ENCODE measurements at places on chromosomes 5 and 9.

- no peak for DNase-seq
Observed at GRCh38 chr5:108398964-108399363, 17.1 kb upstream of the FBXL17 start.

DNA sequence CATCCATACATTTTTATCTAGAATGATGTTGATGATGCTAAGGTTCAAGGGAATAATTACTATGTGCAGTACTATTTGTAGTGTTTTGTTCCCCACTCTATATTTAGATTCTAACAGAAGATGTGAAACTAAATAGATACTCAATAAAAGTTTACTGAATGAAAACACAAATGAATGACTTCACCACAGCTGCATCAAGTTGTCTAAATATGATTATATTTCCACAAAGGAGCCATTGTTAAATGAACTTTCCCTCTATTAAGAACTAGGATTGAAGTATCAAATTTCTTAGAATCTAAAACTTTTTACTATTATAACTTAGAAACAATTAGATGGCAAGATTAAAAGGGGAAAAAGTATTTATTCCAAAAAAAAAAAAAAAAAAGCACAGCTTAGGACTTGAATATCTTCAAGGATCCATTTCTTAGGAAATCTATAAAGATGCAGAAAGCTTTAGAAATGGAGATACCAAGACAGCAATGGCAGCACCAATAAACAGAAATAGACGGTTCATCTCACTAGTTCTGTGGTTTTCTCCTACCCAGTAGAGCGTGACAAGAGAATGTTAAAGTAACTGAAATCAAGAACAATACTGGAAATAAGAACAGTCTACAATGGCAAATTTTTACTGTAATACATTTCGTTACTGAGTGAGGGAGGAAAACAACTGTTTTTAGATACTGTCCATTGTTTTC is 347.6 kb downstream of the EBF1 start:
- no peak for DNase-seq

GRCh38 chr9:137009938-137010732 is 13.8 kb upstream of the CLIC3 start:
- no peak for DNase-seq

DNA sequence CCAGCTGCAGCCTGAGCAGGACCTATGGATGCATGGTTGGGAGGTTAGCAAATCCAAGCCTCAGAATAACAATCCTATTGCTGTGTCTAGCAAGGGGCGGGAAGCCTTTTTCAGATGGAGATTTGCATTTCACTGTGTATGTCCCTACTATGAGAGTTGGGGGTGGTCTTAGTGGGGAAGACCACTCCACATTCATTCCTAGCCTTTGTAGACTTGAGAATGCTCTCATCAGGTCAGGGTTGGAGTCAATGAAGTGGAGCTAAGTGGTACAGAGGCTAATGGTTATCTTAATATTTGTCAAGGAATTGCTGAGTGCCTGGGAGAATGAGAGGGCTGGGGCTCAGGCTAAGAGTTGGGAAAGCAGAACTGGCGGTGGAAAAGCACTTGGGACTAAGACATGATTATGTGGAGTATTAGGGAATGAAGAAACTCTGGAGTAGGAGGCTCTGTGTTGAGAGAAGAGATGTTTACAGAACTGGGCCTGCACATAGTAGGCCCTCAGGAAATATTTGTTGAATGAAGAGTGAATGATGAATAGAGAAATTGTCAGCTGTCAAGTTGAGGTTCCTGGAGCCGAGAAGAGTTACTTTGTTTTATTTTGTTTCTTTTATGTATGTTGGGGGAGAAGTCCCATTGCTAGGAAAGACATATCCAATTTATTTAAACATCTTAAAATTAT is 175.5 kb upstream of the SPRY4 start:
- DNase-seq, result no peak

GRCh38 chr9:101443364-101443771 is 7.8 kb upstream of the ALDOB start:
- DNase-seq, result no peak

DNA sequence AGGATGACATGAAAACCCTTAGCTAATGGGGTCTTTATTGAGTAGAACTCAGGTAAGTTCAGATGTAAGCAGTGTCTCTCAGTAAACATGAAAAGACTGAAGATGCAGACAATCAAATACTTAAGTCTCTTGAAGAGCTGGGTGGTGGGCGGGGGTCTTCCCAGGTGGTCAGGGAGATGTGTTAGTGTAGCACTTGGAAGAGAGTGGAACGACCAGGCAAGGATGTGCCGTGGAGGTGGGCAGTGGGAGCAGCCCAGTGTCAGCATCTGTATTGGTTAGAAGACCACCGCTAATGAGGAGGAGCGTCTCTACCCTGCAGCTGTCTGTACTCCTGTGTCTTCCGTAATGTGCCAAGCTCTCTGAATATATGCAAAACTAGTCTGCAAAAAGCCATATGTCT is 4.4 kb downstream of the S1PR3 start:
- DNase-seq, result no peak

DNA sequence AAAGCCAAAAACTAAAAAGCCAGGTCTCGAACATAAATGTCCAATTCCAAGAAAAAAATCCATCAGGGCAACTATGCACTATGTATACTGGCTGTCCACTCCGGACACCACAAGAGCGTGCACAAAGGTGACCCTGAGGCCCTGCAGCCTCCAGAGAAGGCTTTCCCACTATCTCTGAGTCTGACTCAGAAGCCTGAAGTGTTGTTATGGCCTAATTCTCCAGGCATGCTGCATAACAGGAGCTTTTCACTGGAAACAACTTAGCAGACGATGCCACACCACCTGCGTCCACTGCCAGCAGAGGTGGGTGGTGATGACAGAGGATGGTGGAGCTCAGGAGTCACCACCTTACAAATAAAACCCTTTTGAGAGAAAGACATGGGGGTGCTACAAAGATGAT is 63.7 kb downstream of the HABP4 start:
- no peak for DNase-seq

- no peak for DNase-seq
Observed at GRCh38 chr5:32574540-32575175, 10.7 kb upstream of the SUB1 start.

- DNase-seq, result no peak
Observed at GRCh38 chr9:123111427-123112014, 78.1 kb downstream of the GPR21 start.

- no peak for DNase-seq
Observed at GRCh38 chr5:131276072-131276471, 12.2 kb downstream of the CDC42SE2 start.

DNA sequence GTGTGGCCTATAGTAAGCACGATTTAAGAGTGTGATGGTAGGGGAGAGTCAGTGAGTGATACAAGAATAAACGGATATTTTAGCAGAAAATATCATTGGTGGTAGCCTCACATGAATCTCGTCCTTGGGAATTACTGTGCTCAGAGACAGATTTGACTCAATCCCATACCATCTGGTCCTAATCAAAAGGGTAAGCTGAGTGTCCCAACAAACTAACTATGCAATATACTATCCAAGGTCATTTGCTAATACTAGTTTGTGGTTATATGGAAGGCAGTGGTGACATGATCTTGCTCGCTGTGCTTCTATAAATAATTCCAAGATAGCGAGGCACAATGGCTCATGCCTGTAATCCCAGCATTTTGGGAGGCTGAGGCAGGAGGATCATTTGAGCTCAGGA is 103.2 kb downstream of the TRPM6 start:
- DNase-seq, result no peak

DNA sequence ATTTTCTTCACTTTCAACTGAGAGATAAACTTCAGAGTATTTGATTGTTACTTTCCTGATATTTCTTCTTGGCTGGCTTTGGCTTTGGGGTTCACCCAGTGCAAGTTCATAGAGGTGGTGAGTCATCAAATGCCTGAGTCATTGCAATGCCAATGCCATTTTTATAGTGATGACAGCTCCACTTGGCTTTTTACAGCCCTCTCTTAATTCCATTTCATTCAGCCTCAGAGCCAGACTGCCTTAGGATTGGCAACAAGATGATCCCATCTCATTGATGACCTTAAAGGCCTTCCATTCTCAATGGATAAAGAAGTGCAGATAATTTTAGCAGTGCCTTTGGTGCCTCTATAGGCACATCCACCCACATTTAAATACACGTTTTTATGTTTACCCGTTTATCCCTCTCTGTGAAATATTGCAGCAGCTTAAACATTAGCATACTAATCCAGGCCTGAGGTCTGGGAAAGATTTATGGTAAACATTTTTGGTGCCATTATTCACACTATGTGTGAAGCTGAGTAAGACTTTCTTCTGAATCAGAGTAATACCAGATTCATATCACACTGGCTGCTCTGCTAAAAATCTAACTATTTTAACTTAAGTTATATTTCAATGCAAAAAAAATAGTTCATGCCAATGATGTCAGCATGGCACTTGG is 88.9 kb upstream of the TYRP1 start:
- no peak for DNase-seq

DNA sequence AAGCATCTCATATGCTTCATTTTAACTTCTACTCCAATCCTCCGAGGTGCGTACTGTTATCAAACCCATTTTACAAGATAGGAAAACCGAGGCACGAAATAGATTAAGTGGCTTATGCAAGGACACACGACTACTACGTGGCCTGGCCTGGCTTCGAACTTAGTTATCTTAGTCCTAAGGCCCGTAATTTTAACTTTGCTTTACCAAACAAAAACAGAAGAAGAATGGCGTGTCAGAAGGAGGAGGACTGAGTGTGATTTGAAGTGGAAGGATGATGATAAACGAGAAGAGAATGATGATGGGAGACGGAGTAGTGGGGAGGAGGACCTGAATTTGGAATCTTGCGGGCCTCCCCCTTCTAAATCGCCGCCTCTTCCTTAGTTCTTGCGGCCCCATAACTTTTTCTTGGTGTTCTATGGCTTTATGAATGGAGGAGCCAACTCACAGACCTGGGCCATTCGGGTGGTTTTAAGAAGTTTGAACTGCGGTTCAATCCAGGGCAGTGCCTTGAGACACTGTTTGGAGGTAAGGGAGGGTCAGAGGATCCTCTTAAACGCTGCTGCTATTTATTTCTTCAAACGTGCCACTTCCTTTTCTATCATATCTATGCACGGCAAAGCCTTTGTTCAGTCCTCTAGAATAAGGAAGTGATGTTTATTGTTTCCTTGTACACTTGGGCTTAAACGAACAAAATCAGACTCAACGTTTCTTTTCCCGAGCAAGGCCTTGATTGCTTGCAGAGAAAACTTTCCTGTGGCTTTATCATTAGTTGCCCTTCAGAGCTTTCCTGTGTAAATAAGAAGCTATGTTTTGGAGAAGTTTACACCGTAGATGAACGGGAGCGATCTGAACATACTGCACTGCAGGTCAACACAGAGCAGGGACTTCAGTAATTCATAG is 795 bp downstream of the CNOT8 start:
- no peak for DNase-seq

DNA sequence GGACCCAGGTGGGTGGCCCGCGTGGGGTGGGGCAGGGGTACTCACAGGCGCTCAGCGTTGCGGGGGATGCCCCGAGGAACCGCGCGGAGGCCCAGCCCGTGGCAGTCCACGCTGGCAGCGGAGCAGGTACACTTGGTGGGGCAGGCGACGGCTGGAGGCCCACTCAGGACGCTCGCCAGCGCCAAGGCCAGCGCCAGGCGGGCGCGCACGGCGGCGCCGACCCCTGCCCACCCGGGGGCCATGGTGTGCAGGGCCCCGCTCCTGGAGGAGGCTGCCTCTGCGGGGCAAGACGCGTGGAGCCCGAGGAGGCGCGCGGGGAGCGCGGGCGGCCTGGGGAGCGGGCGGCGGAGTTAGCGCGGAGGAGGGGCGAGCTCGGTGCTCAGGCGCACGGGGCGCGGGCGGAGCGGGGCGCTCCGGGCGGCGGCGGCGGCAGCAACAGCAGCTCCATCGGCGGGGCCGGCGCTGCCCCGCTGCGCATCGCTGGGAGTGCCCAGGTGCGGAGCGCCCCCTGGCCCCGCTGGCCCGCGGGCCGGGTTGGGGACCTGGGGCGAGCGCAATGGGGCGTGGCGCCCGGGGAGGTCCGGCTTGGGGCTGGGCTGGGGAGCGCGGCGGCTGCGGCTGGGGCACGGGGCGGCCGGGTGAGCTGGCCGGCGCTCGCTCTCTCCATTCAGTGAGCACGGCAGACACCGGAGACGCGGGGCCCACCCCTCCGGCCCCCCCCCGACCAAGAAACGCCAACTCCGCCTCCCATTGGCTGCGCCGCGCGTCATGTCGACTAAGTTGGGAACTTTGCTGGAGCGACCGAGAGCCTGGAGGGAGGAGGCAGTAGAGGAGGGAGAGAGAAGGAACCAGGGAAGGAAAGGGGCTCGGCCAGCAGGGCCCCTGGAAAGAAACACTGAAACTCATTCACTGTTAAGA is at the start of gene SLIT3:
SLIT3 (minus strand) TSS at position 672 of the 918 bp plus-strand sequence; CDS start at position 242, 430 bp downstream.
- no peak for DNase-seq

GRCh38 chr9:128175102-128175563 is 15.1 kb downstream of the BBLN start:
- DNase-seq, result no peak

GRCh38 chr9:134045841-134046544 is 20.7 kb downstream of the BRD3OS start:
- DNase-seq, result no peak

- no peak for DNase-seq
Observed at GRCh38 chr9:136665111-136665703, 2.5 kb downstream of the EGFL7 start.

DNA sequence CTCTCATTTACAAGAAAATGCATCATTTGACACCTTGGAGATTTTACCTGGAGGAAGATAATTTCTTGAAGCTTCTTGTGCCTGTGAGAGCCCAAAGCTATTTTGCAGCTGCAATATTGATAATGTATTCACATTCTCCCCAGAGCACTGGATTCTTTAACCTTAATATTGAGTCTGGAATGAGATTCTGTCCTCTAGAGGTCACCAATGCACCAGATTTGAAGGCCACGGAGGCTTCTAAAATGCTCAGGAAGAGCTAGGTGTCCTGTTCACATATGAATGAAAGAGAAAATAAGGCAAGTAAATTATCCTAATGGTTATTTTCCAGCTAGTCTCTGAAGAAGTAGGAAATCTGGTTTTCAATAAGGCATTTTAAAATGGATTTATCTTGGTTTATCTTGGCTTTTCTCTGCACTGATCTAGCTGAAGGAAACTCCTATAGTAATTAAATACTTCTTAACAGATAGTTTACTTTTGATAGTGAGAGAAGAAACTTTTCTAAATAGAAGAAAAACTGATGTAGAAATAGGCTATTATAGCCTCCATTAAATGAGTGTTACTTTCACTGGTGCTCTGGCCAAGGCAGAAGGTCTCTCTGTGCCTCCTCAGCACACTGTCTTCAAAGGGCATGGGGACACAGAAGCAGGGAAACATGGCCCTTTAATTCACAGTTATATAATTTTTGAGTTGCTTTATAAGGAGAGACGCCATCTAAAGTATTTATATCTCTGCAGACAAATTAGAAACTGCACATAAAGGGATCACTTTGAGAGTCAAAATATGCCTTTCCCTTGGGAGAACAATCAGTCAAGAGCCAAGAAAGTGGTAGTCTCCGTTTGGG is 297.0 kb upstream of the ACTBL2 start:
- no peak for DNase-seq

DNA sequence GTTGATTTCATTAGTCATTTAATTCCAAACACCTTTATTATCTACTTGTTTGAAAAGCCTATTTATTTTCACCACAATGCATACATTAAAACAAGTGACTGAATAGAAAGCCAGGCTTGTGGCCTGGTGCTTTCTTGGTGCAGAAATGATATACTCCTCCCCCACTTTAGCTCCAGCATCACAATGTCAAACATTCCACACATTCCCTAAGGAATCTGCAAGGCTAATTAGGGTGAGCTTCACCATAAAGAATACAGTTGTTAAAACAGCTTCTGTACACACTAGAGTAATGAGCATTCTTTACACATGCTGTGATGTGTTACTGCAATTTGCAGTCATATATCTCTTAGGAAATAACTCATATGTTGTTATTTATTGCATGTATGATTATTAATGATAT is 705.7 kb downstream of the CETN3 start:
- no peak for DNase-seq
